ENCODE measurements at places on chromosomes 2 and 18.

- no peak for DNase-seq
Measured at GRCh38 chr2:207764096-207764630, 5.5 kb downstream of the FZD5 start.

DNA sequence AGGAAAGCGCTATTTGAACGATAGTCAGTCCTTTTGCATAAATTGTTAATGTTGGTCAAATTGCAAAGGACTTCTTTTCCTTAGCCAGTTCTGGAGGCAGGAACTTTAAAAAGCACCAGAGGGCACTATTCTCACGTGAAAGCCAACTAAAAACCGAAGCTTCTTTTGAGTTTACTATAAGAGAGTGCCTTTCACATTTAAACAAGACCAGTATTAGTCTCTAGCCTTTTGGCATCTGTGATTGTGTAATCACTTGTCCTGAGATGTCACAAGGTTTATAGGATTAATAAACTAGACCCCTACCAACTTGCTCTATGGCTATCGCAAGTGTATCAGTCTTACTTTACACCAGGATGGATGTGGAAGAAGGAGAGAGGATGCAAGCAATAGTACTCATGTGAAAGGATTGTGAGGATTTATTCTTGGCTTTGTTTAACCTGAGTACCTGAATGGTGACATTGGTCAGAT is 14.4 kb upstream of the STAT4 start:
- peak; percentile 49 for DNase-seq

DNA sequence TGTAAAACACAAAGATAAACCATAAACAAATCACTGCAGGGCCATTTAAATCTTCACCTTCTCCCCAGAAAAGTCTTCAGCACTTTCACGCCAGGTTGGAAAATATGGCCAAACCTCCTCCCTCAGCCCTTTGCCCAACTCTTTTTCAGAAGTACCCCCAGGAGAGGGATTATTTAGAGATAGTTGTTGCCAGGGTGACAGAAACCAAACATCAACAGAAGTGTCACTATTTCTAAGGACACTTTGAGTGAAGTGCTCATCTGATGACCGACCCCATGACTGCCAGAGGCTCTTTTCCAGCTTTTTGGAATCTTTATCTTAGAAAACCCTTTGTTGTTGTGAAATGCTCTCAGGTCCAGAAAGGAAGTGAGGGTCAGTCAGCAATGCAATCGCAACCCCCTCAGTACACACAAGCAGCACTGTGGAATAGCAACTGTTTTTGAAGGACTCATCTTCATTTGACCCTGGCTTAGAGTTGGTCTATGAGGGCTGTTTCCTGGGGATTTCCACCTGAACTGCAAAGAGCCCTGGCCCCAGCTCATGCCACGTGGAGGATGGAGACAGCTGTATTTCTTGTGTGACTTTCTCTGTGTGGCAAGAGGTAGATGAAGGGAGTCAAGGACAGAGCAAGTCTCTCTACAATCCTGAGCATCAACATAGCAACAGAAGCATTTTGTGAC is 114.0 kb upstream of the STON1 start:
- no peak for DNase-seq

- no peak for DNase-seq
Measured at GRCh38 chr2:9750224-9751215, 92.8 kb upstream of the TAF1B start.

DNA sequence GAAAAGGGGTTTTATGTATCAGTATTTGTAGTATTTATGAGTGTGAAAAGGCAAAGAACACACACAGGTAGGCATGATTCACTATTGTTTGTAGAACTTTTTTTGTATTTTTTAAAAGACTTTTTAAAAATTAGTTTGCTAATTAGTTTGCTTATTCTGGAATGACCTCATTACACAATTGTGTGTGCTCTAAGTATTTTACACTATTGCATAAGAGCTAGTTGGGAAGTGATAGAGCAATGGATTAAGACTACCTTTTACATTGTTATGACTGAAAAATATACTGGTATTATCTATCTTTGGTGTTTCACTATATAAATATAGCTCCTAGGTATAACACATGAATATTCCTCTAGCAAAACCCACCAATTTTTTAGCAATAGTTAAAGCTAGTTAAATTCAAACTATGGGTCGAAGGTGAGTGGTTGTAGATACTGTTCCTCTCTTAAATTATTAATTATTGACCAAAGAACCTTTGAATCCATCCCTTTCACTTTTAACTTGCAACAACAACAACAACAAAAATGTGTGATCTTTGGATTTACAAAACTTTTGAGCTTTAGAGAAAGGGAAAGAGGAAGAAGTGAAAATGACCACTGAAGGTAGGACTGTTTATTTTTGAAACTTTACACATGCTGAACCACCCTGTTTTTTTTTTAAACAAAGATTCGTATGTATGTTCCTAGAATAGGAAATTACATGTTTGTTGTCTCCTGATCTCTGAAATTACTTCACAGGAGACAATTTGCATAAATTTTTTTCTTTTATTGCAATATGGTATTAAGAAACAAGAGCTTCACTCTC is 18.7 kb downstream of the ITPRID2 start:
- DNase-seq = no peak

DNA sequence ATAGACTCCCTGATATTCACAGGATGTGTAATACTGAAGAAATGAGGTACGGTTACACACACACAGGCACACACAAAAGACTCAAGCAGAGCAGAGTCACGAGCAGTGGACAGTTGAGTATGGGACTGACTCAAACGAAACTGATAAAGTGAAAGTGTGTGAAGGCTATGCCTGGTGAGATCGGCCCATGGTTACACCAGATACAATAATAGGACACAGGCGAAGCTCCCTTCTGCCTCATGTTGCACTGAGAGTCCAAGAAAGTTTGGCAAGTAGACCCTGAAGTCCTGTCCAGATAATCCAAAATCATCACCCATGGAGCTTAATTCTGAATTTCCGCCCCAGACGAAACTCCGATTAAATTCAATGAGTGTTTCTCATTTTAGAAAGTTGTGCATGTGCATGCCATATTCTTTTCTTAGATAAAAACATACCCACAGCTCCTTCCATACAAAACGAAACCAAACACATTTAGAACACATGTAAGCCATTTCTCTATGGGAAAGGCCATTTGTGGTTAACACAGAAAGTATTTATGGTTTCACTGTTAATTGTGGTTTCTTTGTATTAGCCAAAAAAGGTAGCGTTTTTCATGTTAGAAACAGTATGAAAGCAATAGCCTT is 567.6 kb downstream of the PLCL1 start:
- no peak for DNase-seq

DNA sequence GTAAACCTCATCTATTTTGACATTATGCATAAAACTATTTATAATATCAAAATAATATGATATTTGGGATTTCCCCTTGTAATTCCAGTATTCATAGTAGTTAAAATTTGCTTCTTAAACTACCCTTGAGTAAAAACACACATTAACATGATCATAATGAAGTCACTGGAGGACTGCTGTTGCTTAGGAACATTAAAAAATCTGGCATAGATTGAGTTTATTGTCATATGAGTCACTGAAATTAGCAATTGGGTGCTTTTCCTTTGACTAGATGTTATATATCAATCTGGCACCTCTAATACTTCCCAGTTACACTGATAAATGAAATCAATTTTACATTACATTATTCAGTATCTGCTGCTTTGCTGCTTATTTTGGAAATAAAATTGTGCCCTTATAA is 57.0 kb upstream of the ZC3H15 start:
- DNase-seq = peak; percentile 26

GRCh38 chr2:69753659-69754363 is 11.9 kb downstream of the ANXA4 start:
- no peak for DNase-seq

DNA sequence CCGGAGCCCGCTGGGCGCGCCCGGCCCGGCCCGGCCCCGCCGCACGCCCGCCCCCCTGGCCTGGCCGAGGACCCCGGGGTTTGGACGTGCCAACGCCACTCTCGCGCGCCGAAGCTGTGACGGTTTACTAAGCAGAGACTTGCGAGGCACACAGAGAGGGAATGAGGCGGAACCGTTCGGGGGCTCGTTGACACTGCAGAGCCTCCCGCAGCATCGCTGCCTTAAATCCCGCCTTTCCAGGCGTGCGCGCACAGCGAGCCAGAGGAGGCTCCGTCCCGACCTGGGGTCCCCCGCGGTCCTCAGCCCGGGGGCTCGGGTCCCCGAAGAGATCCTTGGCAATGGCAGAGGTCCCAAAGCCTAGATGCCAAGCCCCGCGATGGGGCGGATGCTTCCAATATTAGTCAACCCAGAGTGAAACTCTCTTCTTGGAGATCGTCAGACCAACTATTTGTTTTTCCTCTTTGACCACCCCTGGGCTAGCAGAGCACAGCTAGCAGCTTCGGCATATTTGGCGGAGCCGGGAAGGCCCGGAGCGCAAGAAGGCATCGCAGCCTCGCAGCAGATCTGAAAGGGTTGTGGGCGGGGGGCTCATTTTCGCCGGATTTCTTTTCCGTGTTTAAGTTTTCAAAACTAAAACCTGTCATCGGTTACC is at the start of gene ZNF385B:
Gene ZNF385B (minus strand): TSS at position 197 of the 652 bp plus-strand sequence.
- DNase-seq = no peak

- no peak for DNase-seq
Measured at GRCh38 chr18:4789506-4789905, 334.4 kb upstream of the DLGAP1 start.

DNA sequence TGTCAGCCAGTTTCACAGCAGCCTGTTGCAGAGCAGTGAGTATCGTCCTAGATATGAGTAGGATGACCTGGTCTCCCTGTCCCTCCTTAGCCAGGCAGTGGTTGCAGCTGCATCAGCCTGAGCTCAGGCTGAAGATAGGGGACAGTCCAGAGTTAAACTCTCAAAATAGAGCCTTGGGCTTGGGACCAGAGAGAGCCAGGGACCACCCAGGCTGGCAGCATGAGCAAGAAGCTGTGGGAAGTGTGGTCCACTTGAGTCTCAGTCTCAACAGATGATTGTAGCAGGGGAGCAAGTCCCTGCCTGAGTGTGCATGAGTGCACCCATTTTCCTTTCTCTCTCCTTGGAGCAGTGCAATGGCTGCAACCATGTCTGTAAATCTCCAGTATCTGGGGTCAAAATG is 38.0 kb upstream of the TACR1 start:
- no peak for DNase-seq

DNA sequence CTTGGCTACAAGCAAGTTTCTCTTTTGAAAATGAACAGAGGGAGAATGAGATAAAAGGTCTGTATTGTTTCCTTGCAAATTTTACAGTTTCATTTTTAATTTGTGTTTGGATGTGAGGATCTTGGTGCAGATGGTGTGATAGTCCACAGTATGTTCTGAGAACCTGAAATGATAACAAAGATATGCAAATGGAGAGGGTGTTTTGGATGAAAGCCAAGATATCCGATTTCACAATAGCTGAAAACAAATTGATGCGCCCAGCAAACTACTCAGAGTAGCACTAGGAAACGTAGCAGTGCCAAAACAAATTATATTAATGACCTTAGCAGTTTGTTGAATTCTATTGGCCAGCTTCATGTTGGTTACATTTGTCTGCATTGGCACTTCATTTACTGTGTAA is 683.5 kb downstream of the TMEM182 start:
- DNase-seq = no peak

DNA sequence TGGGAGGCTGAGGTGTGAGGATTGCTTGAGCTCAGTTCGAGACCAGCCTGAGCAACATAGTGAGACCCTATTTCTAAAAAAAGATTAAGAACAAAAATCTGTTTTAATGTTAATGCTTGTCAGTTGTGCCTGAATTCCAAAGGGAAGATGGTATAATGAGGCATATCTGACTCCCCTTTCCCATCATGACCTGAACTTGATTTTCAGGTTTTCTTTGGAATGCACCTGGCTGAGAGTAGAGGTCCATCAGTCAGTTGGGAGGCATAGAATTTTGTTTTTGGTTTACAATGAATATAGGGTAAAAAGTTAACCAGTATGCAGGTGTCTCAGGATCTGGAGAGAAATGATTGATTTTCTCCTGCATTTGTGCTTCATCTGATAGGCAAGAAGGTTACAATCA is 20.4 kb downstream of the RPIA start:
- no peak for DNase-seq

GRCh38 chr2:96124406-96125265 is 8.3 kb upstream of the ADRA2B start:
- DNase-seq = no peak

- no peak for DNase-seq
Measured at GRCh38 chr2:60047347-60047746, 506.1 kb downstream of the BCL11A start.

GRCh38 chr2:168039881-168040280 is 207.5 kb downstream of the STK39 start:
- DNase-seq = no peak

- DNase-seq = no peak
Measured at GRCh38 chr2:42851186-42851585, 58.8 kb upstream of the HAAO start.

DNA sequence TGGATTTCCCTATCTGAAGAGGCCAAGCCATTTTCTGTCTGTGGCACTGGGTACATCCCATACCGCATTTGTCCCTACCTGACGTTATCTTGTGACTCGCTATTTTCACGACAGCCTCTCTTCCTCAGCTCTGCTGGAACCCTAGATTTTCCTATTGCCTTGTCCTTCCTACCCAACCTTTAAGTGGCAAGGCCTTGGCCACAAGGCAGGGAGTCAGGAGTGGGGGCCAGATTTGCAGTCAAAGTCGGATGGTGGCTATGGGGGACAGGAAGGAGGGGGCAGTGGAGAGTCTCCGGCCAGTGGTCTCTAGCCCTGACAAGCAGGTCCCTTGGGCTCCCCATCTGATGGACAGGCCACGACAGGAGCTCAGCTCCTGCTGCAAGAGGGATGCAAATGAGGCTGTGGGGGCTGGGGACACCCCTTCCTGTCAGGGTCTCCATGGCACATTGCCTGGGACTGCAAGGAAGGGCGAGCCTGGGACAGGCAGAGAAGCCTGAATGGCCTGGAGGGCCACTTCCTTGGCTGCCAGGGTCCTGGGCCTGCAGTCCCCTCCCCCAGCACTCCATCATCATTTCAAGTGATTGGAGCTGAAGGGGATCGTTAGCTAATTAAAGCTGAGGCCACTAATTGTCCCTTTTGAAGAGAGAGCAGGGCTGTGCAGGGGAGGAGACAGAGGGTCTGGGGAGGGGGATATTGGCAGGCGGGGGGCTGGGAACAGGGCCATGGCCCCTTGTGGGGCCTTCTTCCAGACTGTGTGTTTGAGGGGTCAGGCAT is 6.3 kb upstream of the ECEL1 start:
- DNase-seq = no peak
